ENCODE measurements at places on chromosomes 7 and 10.
A peak's percentile ranks its signal among the peaks of the same experiment; 100 is the strongest.

DNA sequence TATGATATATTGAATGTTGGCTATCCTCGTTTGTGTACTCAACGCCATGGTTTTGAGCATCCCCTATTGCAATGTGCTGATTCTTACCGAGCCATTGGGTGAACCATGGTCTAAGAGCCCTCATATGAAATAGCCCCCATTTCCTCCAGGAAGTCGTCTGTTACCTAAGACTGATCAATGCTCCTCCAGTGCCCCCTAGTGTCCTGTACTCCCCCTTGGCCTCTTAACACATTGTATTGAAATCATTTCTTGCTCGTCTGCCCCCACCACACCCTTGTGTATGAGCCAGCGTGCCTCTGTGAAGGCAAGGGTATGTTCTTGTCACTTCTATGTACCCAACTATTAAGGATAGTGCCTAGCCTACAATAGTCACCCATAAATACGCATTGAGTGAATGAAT lies 11.2 kb upstream of the SLC35B4 start:
- peak; percentile 36 for DNase-seq

- no peak for DNase-seq
Observed at GRCh38 chr7:80002865-80003264, 131.8 kb upstream of the GNAI1 start.

DNA sequence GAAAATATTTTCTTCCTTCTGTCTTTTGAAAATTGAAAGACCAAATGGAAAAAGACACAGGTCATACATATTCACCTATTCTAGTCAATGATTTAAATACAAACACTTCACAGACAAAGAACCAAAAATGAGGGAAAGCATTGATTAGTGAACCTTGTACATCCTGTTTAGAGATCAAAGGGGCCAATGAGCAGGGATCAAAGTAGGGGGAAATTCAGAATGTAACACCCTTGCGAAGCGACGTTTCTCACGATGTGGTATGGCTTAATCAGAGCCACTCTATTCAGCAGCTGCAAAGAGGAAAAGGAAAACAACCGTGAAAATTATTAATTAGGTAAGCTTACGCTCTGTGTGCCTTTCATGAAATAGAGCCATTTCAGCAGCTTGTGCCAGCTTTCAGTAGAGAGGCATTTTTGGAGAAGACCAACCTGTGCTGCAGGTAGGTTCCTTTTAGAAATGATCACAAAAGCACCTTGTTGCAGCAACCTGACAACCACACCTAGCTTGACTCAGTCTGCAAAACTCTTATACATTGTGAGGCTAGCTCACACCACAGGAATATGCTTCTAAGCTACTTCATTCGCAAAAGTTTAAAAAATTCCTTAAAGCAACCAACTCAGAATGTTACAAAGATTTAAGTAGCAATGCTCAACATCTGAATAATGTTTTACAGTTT lies 78.0 kb downstream of the DKK1 start:
- DNase-seq = no peak

DNA sequence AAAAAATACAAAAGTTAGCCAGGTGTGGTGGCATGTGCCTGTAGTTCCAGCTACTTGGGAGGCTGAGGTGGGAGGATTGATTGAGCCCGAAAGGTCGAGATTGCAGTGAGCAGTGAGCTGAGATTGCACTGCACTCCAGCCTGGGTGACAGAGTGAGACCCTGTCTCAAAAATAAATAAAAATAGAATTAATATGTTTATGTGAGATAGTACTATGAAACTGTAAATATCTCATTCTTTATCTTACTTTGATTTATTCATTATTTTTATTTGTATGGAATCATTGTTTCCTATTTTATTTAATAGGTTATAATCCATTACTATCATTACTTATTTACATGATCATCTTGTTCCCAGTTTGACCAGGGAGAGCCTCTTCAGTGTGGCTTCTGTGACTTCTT lies 41.0 kb upstream of the STRIP2 start:
- DNase-seq = no peak

DNA sequence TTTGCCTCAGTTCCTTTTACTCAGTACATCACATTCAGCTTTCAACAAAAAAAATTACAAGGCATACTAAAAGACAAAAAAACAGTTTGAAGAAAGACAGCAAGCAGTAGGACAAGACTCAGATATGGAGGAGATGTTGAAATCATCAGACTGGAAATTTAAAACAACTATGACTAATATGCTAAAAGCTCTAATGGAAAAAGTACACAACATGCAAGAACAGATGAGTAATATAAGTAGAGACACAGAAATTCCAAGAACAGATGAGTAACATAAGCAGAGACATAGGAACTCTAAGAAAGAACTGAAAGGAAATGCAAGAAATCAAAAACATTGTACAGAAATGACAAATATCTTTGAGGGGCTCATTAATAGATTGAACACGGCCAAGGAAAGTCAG lies 402.6 kb downstream of the NEBL start:
- DNase-seq = no peak

- no peak for DNase-seq
Observed at GRCh38 chr10:63012623-63013022, 120.5 kb upstream of the NRBF2 start.

DNA sequence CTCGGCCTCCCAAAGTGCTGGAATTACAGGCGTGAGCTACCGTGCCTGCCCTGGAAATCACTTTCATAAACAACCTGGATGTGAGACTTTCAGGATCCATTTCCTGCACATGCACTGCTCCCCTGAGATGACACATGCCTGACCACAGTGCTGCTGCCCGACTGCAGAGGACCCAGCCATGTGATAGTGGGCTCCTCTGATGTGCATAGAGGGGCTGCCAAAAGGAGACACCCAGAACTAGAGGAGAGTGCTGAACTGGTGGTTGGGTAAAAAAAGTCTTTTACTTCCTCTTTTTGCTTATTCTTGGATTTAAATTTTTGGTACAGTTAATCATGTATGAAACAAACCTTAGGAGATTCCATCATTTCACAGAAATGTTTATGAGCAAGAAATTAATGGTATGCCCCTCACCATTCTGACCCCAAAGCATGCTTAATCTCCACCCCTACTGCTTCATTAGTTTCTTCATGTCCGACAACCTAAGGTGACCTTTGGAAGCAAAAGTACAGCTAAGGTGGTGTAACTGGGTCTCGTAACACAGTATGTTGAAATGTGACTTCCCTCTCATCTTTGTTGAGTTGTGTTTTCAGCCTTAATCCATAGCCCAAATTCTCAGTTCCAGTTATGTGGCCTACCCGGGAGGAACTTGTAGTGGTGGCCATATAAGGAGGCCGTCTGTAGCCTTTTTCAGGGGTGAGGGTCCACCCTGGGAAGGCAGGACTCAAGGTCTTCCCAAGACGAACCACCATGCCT lies 111.1 kb downstream of the RNF216 start:
- DNase-seq = no peak

DNA sequence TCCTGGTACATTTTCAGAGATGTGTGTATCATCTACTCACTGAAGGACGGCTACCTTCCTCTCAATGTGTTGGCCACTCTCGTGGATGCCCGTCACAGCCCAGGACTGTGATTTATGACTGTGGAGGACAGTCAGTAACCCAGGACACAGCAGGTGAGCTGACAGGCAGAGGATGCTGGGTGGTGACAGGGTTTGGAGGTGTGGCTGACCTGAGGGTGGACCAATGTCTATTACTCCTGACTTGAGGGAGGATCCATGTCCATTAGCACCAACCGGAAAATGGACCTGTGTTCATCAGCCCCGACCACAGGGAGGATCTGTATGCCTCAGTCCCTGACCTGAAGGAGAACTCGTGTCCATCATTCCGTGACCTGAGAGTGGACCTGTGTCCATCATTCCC lies 96.1 kb downstream of the ADCY1 start:
- DNase-seq = no peak

DNA sequence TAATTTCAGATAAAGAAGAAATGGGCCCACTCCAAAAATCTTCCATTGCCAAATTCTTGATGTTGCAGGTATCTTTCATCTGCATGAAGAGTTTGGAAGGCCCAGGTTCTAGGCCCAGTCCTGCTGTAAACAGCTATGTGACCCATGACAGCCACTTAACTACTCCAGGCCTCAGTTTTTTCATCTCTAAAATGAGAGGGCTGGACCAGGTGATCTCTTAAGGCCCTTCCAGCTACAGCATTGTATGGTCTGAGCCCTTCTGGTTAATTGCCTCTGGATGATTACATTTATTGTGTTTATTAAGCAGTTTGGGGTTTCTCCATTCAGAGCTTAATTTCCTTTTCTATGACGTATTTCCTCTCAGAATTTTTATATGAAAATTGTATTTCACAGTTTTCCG lies 190.8 kb upstream of the KMT2E start:
- no peak for DNase-seq

DNA sequence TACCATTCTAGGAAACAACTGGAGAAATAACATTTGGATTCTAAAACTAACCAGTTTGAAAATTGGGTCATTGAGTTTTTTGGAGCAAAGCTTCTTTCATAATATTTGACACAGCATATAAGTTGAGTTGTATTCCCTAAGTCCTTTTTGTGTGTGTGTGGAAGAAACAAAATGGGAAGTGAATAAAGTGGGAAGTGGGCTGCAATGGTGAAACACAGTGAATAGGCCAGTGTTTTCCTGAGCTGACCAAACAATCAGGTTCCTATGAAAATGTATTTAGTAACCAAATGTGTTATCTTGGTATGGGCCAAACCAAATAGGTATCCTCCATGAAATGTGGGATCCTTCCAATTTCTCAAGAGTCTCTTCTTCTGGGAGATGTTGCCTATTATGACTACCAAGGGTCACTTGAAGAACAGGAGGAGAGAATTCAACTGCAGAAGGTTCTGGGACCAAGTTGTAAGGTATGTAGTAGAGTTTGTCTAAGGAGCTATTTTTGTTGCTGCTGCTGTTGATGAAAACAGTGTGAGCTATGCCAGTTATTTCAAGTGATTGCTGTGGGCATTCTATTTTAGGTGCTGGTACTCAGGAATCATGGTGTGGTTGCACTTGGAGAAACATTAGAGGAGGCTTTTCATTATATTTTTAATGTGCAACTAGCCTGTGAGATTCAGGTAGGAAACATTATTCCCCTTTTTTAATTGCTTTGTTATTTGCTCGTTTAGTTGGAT lies 88.3 kb upstream of the MXI1 start:
- DNase-seq = no peak

GRCh38 chr10:14560274-14560673 lies 214.4 kb downstream of the FAM107B start:
- DNase-seq = peak; percentile 94

GRCh38 chr7:61111-61510 lies 131.3 kb upstream of the FAM20C start:
- DNase-seq = no peak

- no peak for DNase-seq
Observed at GRCh38 chr7:35726654-35727053, 31.7 kb upstream of the HERPUD2 start.

DNA sequence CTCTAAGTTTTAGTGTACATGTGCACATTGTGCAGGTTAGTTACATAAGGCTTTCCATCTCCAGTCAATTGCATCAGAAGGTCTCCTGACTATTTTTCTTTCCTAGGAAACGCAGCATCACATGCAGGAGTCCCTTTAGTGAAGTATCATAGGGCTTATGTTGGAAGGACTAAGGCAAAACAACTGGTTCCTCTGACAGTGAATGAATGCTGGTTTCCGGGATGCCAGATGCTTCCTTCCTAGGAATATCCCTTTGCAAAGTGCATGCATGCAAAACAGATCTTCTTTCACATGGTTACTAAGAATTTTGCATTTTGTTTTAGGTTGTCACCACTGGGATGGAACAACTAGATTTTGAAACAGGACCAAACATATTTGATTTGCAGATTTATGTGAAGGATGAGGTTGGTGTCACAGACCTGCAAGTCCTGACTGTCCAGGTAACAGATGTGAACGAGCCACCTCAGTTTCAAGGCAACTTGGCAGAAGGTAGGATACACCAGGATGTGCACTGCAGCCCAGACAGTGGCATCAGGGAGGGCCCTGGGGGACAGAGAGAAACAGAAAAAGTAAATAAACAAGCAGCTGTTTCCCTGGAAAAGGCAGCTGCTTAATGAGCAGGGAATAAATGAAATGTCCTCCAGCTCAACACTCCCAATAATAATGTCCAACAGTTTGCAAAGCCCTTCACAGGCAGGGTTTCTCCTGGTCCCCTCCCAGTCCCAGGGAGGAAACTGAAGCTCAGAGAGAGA lies 17.8 kb downstream of the CDHR3 start:
- DNase-seq = no peak

DNA sequence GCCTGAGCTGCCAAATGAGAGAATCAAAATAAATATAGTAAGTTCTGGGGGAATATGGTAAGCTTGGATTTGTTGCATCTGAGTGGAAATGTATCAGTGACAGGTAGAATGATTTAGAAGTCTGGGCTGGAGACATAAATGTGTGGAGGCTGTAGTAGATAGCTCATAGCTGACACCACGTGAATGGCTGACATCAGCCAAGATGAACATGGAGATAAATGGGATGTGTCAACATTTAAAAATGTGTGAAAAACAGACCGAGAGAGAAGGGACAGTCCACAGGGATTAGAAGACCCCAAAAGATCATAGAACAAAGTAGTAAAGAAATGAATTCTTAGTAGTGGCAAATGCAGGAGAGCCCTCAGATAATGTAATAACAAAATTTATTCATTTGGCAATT lies 40.9 kb downstream of the NAMPT start:
- DNase-seq = no peak

GRCh38 chr10:58645416-58646146 lies 132.9 kb downstream of the BICC1 start:
- no peak for DNase-seq

DNA sequence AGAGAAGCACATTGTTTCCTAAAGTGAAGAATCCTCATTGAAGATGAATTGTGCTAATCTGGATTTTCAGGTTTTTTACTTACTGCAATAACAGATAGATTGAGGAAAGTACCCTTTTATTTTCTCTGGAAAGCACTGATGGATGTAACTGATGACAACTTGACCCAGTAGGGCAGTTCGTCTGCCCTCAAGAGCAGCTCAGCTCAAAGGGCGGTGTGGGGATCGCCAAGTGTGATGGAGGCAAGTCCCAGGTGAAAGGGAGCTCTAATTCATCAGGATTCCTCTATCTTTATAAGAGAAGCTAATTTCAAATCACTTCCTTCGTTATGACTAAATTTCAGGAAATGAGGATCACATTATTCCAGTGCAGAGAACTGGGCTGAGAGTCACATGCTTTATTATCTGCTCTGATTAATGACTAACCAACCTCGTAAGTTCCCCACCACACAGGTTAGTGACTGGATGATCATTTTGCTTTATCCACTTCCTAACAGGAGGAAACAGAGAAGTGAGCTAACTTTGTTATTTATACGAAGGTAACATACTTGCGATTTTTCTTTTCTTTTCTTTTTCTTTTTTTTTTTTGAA lies 98.8 kb downstream of the PFKFB3 start:
- DNase-seq = no peak

- no peak for DNase-seq
Observed at GRCh38 chr7:6096581-6096980, 65.4 kb downstream of the ANKRD61 start.

GRCh38 chr10:16843252-16843870 lies 26.1 kb upstream of the RSU1 start:
- peak; percentile 66 for DNase-seq

- no peak for DNase-seq
Observed at GRCh38 chr10:127740596-127740995, 3.6 kb downstream of the FOXI2 start.

GRCh38 chr7:20508109-20508508 lies 107.4 kb upstream of the ABCB5 start:
- no peak for DNase-seq

All from CD4-positive, alpha-beta memory T cell (primary cell).